AG10803 (cell line): ENCODE measurements at places on chromosomes 13 and 19.

GRCh38 chr19:35963514-35963913 is 27.3 kb downstream of the LRFN3 start:
- peak; percentile 62 for DNase-seq

DNA sequence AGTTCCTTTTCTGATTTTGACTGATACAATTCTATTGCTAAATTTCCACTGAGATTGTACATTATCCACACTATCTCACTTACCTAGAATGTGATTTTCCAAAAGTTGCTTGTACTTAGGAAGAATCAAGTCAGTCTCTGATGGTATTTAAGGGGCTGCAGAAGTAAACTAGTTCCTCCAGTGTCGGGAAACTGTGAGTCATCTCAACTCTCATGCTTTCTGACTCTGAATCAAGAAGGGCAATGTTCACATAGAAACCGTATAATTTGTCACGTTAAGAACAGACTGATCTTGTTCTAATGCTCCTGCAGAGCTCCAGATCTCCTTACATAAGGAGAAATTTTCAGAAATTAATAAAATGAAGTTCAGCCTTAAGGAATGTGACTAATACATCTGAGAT is 369.3 kb downstream of the KLF5 start:
- peak; percentile 15 for DNase-seq

GRCh38 chr13:67437244-67437643 is 207.1 kb upstream of the PCDH9 start:
- no peak for DNase-seq

DNA sequence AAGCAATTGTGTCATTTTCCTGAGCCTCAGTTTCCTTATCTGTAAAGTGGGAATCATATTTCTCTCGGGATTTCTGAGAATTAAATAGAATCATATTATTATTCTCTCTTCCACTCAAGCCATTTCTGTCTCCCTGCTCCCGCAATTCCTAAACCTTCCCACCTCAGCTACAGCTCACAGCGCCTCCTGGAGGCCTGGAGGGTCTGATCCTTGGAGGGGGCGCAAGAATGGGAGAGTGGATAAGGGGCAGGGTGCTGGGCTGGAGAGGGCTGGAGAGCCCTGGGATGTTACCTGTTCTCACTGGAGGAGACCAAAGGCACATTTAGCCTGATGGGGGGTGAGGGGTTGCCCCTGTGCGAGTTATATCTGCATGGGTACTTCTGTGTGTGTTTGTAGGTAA is 31.1 kb upstream of the CYP2S1 start:
- DNase-seq, result no peak

DNA sequence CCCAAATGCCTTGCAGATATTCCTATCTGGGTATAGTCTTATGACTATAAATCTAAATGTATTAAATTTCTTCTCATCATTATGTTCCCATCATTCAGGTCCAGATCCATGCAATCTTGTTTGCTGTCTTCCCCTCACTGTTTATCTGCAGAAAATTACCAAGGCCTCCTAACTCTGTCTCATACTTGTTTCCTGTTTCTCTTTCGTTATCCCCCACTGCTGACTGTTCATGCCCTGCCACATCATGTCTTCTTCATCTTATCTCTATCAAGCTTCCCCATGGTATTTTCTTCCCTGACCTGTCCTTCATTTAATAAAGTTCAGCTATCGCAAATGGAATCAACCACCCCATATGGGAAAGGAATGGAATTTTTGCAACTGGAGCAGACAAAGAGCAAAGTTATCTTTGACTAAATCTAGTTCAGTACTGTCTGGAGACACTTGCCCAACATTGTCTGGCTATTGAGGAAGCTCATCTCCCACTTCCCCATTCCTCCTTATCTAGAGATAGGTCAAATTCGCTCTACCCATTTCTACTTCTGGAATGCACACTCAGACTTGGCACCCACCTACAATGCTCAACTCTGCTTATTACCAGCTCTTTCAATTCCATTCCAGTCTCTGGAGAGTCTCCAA is 1358.1 kb downstream of the EFNB2 start:
- no peak for DNase-seq

DNA sequence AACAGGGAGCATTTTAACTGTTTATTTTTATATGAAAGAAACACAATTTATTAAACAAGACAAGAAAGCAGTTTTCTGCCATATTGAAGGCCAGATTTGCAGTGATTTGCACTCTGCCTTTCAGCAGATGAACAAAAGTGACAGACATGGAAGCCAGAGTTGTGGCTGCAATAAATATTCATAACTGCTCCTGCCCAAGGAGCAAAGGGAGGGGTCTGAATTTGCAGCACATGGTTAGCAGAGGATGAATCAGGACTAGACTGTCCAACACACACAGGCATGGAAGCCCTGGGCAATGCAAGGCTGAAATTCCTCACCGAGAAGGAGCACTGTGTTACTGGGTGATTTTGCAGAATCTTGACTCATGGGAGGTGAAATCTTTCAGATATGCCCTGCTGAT is 418.2 kb downstream of the DCT start:
- peak; percentile 65 for DNase-seq

DNA sequence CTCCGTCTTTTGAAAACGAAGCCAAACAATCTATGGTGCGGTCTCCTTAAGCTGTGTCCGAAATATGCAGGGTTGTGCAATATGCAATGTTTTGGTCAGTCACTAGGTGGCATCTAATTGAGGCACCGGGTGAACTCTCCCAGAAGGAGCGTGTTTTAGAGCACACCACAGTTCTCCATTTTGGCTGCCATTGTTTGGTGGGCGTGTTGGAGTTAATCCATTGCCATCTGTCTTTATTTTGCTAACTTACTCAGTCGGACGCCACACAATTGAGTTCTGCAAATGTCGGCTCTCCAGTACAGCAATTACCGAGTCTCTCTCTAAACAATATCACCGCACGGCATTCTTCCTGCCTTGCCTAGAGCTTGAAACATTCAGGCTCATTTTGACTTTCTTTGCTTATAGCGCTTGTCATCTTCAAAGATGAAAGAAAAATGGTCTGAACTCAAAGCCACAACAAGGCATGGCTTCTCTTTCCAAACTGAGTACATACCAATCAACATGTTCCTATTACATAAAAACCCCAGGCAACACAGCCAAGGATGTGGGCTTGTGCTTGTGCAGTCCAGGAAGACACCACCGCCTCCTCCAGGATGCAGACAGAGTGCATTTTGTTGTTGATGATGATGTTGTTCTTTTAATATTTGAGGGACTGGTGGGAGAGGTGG is 182.0 kb upstream of the SERP2 start:
- DNase-seq, result peak; percentile 89

DNA sequence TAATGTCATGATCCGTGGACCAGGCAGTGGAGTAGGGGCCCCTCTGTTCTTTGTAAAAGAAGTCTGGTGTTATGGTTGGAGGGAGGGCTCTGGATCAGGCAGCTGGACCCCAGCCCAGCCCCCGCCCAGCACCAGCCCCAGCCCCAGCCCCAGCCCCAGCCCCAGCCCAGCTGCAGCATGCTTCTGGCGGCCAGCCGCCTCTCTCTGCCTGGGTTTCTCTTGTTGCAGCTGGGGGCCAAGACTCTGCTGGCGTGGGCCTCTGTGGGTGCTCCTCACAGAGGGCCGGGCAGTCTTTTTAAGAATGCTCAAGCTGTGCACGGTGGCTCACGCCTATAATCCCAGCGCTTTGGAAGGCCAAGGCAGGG is 17.9 kb downstream of the DOT1L start:
- DNase-seq, result no peak

- no peak for DNase-seq
Measured at GRCh38 chr19:5106971-5107370, 138.1 kb downstream of the KDM4B start.

GRCh38 chr13:103236213-103236612 is 170.0 kb upstream of the SLC10A2 start:
- no peak for DNase-seq

- DNase-seq, result no peak
Measured at GRCh38 chr19:17075864-17076542, 426 bp downstream of the MYO9B start.

- no peak for DNase-seq
Measured at GRCh38 chr13:26010487-26011207, 41.2 kb downstream of the SHISA2 start.

- DNase-seq, result no peak
Measured at GRCh38 chr13:101262306-101262705, 154.0 kb downstream of the NALCN start.

GRCh38 chr13:107421951-107422350 is 793.4 kb downstream of the LIG4 start:
- DNase-seq, result no peak

DNA sequence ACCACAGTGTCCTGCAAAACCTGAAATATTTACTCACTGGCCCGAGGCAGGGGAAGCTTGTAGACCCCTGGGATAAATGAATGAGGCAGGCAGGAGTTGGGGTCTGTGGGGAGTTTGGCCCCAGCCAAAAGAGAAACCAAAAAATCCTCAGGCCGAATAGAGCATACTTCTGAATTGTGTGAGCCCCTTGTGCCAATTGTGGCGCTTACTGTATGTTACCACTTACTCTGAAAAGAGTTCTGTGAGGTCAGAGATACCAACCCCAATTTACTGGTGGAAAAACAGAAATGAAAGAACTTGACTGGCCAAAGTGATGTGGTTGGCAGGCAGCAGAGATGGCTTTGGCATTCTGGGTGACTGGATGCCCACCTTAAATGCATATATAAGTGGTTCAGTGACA is 6.9 kb downstream of the CARM1 start:
- no peak for DNase-seq

DNA sequence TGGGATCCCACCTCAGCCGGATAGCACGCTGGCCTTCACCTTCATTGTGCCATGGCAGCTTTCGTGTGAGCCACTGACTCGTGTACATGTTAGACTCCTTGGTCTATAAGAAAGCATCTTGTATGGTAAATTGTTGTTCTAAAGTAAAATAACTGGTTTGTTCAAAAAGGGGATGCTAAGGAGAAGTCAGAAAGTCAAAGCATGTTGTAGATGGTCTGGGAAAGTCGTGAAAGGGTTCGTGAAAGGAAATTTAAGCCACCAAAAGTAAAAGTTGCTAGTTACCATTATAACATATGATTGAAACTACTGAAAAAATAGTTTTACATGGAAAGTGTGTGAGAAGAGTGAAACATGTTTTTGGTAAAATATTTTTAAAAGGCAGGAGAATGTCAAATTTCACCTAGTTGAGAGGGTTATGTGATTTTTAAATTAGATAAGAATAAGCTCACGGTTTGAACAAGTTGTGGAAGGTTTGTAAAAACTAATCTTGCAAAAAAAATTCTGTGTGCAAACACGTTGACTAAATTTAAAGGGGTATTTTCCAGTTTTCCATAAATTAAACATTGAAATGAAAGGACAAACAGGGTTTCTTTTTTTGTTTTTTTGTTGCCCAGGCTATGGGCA is 23.4 kb downstream of the DPRX start:
- DNase-seq, result no peak

- DNase-seq, result no peak
Measured at GRCh38 chr13:95044452-95045205, 256.6 kb downstream of the ABCC4 start.

DNA sequence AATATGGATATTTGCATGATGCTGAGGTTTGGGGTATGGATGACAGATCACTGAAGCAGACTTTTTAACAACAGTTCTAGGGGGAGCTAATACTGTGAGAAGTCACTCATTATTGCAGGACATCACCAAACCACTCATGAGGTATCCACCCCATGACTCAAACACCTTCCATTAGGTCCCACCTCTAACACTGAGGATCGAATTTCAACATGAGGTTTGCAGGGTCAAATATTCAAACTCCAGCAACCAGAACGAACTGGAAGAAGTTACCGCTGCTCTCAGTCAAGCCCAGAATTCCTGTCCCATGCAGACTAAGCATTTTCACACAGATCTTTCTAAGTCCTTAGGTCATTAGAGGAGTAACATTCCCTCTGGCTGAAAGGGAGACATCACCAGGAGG is 758.9 kb downstream of the UQCRFS1 start:
- no peak for DNase-seq
